ENCODE measurements at places on chromosomes 2 and 18.

- no peak for DNase-seq
Measured at GRCh38 chr2:200442471-200442870, 67.4 kb downstream of the KCTD18 start.

DNA sequence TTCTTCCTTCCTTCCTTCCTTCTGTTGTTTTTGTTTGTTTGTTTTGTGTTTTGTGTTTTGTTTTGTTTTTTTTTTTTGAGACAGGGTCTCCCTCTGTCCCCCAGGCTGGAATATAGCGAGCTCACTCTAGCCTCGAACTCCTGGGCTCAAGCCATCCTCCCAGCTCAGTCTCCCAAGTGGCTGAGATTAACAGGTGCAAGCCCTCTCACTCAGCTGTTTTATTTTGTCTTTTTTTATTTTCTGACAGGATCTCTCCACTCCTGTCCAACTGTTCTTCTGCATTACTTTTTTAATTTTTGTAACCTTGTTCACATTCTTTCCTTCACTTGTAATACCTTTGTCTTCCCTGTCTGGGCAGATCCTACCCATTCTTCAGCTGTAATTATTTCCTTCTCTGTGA is 23.6 kb downstream of the MAP3K20 start:
- no peak for DNase-seq

DNA sequence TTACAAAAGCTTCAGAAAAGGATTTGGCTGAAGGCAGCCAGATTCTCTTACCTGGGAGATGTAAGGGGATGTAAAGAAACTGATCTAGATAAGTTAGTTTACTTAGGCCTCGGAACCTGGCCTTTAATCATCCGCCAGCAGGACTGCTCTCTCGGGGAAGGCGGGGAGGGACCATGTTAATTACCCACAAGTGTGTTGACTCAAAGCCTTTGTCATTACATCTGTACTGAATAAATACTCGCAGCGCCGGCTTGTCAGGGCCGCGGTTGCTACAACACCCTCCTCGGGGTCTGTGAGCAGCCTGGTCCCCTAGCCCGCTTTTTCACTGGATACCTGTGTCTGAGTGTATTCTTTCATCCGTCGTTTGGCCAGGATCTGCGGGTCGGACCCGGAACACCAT is 6.7 kb downstream of the CHMP3 start:
- no peak for DNase-seq

DNA sequence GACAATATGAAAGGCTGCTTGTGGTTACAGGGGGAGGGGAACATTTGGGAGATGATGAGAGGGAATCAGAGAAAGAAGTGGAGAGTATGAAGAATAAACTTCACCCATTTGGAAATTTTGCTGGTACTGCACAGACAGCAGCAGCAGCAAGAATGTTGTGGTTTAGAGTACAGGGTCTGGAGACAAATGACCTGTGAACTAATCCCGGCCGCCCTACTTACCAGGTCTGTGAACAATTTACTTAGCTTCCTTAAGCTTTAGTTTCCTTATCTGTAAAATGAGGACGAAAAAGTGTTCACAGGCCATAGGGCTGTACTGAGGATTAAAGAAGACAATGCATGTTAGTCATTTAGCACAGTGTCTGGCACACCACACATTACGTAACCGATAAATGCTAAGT is 685.4 kb upstream of the CELF4 start:
- DNase-seq = no peak

GRCh38 chr2:71851094-71851750 is 296.4 kb downstream of the CYP26B1 start:
- no peak for DNase-seq

DNA sequence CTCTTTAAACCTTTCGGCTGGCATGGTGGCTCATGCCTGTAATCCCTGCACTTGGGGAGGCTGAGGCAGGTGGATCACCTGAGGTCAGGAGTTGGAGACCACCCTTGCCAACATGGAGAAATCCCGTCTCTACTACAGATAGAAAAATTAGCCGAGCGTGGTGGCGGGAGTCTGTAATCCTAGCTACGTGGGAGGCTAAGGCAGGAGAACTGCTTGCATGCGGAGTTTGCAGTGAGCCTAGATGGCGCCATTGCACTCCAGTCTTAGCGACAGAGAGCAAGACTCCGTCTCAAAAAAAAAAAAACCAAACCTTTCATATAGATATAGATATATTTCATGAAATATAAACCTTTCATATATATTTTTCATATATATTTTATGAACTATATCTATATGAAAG is 864.7 kb downstream of the TRIB2 start:
- DNase-seq = no peak

DNA sequence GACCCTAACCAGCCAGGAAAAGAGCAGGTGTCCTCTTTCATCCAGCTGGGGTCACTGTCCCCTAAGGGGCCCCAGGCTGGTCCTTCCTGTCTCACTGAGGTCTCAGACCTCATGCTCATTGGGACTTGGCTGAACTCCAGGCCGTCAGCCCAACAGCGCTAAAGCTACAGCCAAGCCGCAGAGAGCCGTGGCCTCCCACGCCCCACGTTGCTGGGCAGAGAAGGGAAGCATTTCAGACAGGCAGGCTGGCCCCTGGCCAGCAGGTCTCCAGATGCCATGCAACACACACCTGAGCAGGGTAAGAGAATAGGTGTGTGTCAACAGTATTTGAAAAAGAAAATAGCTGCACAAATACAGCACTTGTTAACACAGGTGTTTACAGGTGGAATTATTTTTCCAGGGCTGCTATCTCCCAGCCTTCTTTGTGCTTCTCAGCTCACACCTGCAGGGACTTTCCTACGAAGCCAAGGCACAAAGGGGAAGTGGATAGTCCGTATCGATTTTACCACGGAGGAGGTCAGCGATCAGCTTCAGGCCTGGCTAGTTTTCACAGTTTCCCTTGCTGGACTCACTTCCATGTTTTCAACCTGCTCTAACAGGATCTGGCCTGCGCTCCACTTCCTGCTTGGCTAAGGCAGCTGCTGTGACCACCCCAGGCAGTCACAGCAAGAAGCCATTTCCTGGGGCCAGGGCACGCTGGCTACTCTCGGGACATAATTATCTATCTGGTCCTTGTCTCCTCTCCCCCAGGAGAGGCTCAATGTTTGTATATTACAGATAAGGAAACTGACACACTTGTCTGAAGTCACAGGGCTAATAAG is 156.1 kb upstream of the ID2 start:
- no peak for DNase-seq

GRCh38 chr2:224363281-224363680 is 38.6 kb downstream of the FAM124B start:
- no peak for DNase-seq

GRCh38 chr2:44959855-44960254 is 18.4 kb downstream of the SIX3 start:
- DNase-seq = no peak

DNA sequence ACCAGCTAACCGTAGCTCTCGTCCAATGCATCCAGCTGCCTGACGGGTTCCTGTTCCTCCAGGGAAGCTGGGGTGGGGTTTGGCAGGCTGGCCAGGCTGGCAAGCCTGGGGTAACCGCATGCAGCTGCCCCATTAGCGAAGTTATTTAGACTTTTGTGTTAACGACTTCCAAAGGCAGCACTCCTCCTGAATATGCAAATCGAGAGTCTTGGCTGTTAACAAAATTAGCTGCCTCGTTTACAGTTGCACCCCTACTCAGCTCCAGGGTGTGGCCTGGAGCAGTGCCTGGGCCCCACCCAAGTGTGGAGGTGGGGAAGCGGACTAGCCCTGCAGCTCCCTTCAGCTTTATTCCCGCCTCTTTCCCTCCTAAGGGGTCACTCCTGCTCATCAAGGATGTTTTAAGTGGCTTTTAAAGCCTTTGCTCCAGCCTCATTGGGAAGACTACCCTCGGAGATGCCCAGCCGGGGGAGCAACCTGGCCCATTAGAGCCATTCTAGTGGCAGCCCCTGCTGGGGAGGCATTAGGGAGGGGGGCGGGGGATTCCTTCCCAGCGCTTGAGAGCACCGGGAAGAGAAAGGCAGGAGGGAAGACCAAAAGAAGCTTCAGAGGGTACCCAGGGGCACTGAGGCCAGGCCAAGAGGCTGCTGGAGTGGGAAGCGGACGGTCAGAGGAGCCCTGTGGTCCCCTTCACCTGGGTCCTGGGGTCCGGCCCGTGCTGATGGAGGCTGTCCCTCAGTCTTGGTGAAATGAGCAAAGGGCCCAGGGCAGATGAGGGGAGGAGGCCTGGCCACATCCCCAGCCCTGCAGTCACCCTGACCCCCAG is 204.1 kb downstream of the CELF4 start:
- no peak for DNase-seq

GRCh38 chr18:9902832-9903231 is 11.0 kb upstream of the VAPA start:
- no peak for DNase-seq

- no peak for DNase-seq
Measured at GRCh38 chr2:205463466-205464025, 218.8 kb upstream of the NRP2 start.

GRCh38 chr18:39523281-39523680 is 1957.7 kb upstream of the CELF4 start:
- no peak for DNase-seq

- DNase-seq = no peak
Measured at GRCh38 chr18:2002151-2002550, 569.2 kb downstream of the METTL4 start.

DNA sequence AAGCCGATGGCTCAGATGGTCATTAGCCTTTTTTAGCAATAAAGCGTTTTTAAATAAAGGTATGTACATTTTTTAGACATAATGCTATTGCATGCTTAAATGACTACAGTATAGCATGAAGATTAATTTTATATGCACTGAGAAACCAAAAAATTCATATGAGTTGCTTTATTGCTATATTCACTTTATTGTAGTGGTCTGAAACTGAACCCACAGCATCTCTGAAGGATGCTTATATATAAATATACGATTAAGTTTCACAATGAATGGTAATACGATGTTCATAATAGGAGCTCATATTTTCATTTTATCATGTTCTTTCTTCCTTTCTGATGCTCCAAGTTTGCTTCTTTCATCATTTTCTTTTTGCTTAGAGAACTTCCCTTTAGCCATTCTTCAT is 132.8 kb downstream of the DNAH6 start:
- DNase-seq = no peak

- no peak for DNase-seq
Measured at GRCh38 chr18:35506024-35506712, 8.4 kb upstream of the INO80C start.

DNA sequence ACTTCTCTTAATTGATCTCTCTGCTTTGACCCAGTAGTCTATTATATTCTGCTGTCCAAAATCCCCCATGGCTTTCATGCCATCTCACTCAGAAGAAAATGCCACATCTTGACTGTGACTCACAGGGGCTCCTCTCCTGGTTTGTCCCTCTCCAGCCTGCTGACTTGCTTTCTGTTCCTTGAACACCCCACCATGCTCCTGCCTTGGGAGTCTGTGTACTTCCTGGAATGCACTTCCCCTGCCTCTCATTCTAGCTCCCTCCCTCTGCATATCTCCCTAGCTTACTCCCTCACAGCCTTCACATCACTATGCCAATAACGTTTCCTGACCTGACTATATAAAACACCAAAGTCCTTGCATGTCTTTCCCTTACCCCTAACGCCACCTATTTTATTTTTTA is 167.2 kb downstream of the TRIB2 start:
- no peak for DNase-seq

DNA sequence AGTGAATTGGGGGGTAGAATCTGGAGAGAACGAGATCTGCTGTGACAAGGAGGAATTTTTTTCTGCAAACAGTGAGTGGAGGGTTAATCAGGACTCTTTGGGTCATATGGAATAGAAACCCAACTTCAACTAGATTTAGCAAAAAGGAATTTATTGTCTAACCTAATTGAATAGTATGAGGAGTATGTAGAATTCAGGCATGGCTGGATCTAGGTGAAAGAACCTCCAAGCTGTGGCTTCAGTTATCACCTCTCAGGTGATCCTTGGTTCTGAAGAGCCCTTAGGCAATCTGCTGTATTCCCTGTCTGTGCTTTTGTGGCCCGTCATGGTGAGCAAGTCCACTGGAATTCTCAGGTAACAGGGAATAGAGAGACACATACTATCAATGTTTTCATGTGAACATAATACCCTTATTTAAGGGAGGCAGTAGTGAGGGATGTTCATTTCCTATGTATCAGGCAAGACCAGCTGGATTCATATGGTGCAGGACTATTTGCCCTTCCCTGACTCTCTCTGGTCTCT is 164.7 kb downstream of the ALPK2 start:
- no peak for DNase-seq

GRCh38 chr18:23107718-23108117 is 27.6 kb upstream of the CABLES1 start:
- DNase-seq = no peak

- DNase-seq = no peak
Measured at GRCh38 chr2:101972621-101973434, 18.9 kb upstream of the IL1R2 start.

GRCh38 chr2:17959833-17960232 is 81.4 kb downstream of the KCNS3 start:
- no peak for DNase-seq

- no peak for DNase-seq
Measured at GRCh38 chr2:75548036-75548573, 12.6 kb downstream of the EVA1A start.

- DNase-seq = no peak
Measured at GRCh38 chr18:35662293-35663062, 80.9 kb downstream of the GALNT1 start.

DNA sequence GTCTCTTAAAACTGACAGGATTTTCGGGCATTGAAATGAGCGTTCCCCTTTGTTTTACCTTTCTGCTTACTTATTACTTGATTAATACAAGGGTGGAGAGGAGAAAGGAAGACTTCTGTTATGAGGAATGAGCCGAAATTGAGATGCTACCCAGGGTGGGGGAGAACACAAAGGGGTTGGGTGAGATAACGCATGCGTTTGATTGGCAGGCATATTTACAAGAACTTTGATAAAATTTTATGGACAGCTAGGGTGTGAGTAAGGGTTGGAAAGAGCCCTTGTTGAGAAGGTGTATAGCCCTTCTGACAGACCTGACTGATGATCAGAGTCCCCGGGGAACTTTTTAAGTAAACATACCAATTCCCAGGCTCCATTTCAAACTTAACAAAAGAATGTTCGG is 1.8 kb downstream of the RNF138 start:
- no peak for DNase-seq

DNA sequence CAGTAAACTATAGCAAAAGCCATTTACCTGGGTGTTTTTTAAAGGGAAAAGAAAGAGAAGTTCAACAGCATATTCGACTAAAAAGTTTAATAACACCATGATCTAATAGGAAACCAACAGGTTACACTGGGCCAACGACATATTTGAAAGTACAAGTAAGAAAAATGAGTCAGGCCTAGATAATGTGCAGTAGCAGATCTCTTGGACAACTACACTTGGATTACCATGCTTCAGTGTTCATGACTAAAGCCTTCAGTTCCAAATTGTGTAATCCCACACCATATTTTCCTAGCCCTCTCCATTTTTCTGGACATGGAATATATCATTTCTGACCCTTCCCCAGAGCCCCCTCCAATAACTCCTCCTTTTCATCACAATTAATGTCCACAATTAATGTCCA is 39.1 kb upstream of the FIGN start:
- DNase-seq = no peak

All from activated T-cell treated with anti-CD3 and anti-CD28 coated beads, Interleukin-2, amount 50 U/mL, for 48 hours (primary cell).